Esophagus squamous epithelium (tissue), 5 donors: ENCODE measurements at places on chromosomes 5 and 9. TPM values are rescaled to one million over a fixed set of nuclear protein-coding genes. Genes with fewer than 3 reads are reported as not detected.
A peak's percentile ranks its signal among the peaks of the same experiment; 100 is the strongest.

DNA sequence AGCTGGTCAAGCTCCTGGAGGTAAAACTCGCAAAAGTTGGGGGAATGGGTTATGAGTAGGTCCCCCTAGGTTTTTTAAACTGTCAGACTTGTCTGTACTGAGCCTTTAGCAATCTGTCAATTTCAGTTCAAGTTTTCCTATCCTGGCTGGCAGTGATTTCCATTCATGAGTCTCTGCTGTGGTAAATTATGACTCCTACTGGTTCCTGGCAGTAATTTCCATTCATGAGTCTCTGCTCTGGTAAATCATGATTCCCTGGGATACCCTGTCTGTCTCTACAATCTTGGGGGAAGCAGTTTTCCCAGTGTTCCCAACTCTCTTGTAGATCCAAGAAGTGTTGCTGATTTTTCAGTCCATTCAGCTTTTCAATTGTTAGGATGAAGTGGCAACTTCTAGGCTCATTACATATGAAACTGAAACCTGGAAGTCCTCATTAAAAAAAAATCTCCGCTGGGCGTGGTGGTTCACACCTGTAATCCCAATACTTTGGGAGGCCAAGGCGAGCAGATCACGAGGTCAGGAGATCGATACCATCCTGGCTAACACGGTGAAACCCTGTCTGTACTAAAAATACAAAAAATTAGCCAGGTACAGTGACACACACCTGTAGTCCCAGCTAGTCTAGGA, 91.3 kb upstream of the GPBP1 start:
- no peaks in the 10 kb centered on the region for H3K4me1 ChIP-seq
- DNase-seq: no peak
- H3K27me3 ChIP-seq: no peaks in the 10 kb centered on the region
- no peaks in the 10 kb centered on the region for H3K36me3 ChIP-seq
- no peak overlapping the region for H3K4me3 ChIP-seq
- no peak overlapping the region for H3K27ac ChIP-seq

TMEM174 gene
- total RNA-seq: not detected

DNA sequence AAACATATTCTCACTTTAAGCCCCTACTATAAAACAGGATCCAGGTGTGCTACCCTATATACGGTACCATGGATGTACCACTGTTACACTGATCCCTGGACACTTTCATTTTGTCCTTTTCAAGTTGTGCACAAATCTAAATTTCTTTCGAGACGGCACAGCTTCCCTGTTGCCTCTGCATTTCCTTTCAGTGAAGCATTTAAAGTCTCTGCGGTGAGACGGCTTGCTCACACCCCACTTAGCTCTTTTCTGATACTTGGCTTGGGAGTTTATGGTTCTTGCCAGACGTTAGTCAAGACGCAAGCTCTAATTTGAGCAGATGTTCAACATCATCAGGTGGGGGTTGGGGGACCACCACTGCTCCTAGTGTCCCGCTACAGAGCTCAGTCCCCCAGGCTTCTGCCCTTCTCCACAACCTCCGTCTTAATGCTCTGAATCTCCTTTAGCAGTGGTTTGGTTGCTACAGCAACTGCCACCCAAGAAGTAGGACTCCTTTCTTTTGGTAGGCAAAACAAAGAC, 15.8 kb downstream of the F2RL2 start:
- H3K4me3 ChIP-seq: no peak overlapping the region
- no peaks in the 10 kb centered on the region for H3K36me3 ChIP-seq
- no peak for DNase-seq
- no peaks in the 10 kb centered on the region for H3K27me3 ChIP-seq

DNA sequence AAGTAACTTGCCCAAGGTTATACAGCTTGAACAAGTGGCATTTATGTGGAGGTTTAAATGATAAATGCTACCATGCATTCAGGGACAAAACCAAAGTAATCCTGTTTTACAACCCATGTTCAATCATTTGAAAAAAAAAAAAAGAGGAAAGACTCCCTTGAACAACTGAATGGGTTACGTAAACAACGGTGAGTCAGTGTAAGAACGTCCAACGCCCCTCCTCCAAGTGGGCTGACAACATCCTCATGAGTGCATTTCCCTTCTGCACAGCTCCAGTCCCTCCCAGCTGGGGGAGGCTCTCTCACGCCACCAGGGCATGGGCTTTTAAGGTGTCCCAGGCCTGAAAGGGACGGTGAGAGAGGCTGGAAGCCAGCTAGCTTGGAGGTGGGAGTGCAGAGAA, 90.0 kb downstream of the PRRT1B start:
- H3K4me1 ChIP-seq: peaks cover 56% of the 10 kb centered on the region
- peak overlapping the region; percentile 86 for H3K27ac ChIP-seq
- H3K4me3 ChIP-seq: no peak overlapping the region
- H3K36me3 ChIP-seq: peaks cover 50% of the 10 kb centered on the region

IL13 gene
- not detected for total RNA-seq

DNA sequence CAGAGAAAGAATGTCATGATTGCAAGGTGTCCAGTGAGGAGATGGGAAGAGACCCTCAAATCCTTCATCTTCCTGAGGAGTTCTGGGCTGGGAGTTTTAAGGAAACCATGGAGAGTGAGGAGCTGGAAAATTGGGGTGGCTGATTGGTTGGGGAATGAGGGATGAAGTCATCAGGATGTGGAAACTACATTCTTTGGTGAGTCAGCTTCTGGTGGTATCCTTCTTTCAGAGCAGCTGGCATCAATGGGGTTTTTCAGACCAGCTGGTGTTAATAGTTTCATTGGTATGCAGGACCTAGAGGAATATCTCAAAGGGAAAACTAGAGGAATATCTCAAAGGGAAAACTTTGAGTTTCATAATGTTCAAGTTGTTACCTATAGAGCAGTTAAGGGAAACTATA, 45.2 kb downstream of the RNF180 start:
- no peak overlapping the region for H3K4me3 ChIP-seq
- no peaks in the 10 kb centered on the region for H3K4me1 ChIP-seq
- DNase-seq: no peak
- H3K27me3 ChIP-seq: no peaks in the 10 kb centered on the region
- H3K27ac ChIP-seq: no peak overlapping the region
- no peaks in the 10 kb centered on the region for H3K36me3 ChIP-seq

DEPDC1B gene
- 1.9 TPM for total RNA-seq

SPATA31A3 gene
- total RNA-seq: not detected
